8988T (cell line): ENCODE measurements at places on chromosomes 1 and 21.

GRCh38 chr1:212113706-212114105 is 78.2 kb downstream of the DTL start:
- DNase-seq: no peak

DNA sequence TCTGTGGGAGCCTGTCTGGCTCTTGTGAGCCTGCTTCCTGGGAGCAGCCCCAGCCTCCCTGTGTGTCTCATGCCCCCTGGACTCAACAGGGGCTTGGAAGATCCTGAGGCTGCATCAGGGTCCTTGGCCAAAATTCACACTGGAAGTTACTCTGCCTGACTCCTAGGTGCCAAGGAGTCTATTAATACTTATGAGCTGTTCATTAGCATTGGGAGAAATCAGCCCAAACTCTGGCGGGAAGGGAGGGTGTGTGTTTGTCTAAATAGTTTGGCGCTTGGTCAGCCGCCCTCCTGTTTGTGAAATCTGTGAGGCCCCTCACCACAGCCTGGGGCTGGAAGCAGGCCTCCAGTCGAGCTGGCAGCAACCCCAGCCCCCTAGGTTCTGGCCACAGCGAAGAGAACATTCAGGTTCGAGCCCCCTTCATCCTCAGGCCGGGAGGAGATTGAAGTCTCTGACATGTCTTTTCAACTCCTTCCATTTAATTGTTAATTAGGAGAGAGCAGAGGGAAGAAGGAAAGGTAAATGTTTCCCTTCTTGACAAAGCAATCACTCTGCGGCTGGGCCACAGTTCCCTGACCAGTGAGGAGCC is 82.1 kb upstream of the F3 start:
- no peak for DNase-seq

DNA sequence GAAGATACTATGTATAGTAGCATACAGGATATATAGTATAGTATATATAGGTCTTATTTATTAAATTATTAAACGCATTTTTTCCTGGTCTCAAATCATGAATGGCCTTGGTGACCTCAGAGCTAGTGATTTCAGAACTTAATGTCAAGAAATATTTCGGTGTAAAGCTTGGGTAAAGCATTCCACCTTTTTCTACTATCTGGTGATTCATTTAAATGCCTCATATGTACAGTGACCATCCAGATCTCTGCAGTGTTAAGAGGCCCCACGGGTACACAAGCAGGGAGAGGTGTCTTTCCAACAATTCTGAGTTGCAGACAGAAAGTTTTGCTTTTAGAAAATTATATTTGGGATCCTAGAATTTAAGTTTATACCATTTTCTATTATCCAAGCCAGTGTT is 626.5 kb downstream of the PTPRC start:
- no peak for DNase-seq

- no peak for DNase-seq
These were observed 2.9 kb upstream of the HTR6 start for GRCh38 chr1:19661721-19662228.

DNA sequence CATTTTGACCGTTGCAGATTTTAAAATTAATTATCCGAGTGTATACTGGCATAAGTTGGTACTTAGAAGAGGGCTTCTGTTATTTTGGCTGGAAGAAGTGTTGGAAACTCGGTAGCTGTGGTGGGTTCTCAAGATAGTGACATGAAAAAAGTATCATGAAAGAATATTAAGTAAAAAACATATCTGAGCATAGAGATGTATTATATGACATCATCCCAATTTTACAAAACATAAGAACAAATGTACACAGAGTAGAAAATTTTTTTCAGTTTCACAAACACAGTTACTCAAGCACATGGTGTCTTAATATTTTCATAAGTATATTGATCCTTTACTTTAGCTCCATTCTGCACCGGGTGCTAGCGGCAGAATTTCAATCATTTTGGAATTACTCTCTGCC is 684 bp downstream of the IFI16 start:
- DNase-seq: no peak
